RWPE1 (cell line): ENCODE measurements at places on chromosomes 7 and 10.

DNA sequence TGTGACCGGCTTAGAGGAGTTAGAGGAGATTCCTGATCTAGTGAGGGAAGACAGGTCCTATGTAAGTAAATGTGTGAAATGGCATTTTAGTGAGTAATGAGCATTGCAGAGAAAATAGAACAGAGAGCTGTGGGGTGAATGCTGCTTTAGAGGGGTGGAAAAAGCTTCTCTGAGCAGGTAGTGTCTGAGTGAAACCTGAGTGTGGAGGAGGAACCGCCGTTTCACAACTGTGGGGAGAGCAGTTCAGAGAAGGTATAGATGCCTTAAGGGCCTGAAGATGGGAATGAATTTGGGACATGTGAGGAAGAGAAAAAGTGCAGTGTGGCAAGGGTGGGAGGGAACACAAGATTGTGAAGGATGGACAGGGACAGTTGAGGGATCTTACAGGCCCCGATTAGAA is 21.6 kb downstream of the FBH1 start:
- no peak for DNase-seq

DNA sequence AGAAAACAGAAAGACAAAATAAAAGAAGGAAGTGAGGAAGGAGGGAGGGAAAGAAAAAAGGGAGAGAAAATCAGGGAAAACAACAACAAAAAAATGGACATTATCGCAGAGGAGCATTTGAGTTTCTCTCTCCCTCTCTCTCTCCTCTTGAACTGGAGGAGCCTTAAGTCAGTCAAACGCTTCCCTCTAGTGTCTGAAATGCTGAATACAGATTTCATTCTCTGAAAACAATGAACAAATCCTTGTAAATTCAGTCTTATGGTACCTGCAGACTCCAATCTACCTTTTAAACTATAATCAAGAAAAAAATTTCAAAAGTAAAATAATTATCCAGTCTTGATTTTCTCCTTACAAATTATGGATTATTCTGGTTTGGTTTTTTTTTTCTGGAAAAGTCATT is 89.2 kb upstream of the PFKP start:
- peak; percentile 62 for DNase-seq

GRCh38 chr10:104824380-104825006 is 183.4 kb downstream of the SORCS3 start:
- DNase-seq = peak; percentile 66

DNA sequence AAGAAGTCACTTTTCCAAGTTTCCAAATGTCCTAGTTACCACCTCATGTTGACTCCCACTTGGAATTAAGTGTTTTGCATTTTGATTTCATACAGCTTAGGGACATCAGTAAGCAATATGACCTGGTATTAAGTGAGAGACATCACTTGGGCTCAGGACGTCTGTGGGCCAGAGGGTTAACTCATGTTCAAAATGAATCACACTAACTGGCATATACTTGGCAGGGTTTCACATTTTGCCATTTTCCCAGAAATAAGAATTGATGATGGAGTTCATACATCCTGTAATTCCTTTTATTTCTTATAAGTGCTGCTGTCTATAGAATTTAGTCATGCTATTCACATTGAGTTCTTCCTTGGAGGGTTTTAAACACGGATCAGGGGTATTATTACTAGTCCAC is 516.5 kb downstream of the PHTF2 start:
- no peak for DNase-seq

- no peak for DNase-seq
These were observed 224.1 kb downstream of the GLI3 start for GRCh38 chr7:42012786-42013360.

- no peak for DNase-seq
These were observed 4.1 kb upstream of the CPA4 start for GRCh38 chr7:130288829-130289228.

GRCh38 chr7:116738378-116738777 is 66.4 kb downstream of the MET start:
- no peak for DNase-seq

DNA sequence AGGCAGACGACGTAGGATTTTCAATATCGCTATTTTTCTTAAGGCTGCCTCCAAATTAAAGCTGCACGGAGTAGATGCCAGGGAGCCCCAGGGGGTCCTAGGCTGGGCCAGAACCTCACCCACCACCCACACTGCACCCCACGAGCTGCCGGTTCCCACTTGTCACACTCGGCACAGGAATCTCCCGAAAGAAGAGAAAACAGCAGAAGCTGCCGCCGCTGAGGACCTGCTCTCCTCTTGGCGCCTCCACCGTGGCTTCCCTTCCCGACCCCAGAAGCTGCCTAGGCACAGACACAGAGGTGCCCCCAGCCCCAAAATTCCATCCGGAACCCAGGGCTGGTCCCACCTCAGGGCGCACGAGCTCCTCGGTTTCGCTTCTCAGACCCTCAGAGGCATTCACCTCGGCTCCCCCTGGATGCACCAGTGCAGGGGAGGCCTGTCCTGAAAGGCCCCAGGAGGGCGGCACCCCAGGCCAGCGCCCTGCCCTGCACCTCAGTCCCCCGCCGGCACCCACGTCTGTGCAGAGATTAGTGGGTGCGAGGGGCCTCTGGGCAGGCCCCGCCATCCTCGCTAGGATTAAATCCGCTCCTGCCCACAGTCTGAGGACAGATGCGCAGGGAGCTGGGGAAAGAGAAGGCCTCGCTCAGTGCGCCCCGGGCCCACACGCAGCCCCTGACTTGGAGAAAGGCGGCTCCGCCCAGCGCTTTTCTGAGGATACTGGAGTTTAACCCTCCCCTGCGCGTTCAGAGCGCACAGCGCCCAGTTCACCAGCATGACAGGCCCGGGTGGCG is 99.2 kb downstream of the PTPRN2 start:
- DNase-seq = no peak

GRCh38 chr7:152121432-152121831 is 96.0 kb downstream of the GALNT11 start:
- no peak for DNase-seq

DNA sequence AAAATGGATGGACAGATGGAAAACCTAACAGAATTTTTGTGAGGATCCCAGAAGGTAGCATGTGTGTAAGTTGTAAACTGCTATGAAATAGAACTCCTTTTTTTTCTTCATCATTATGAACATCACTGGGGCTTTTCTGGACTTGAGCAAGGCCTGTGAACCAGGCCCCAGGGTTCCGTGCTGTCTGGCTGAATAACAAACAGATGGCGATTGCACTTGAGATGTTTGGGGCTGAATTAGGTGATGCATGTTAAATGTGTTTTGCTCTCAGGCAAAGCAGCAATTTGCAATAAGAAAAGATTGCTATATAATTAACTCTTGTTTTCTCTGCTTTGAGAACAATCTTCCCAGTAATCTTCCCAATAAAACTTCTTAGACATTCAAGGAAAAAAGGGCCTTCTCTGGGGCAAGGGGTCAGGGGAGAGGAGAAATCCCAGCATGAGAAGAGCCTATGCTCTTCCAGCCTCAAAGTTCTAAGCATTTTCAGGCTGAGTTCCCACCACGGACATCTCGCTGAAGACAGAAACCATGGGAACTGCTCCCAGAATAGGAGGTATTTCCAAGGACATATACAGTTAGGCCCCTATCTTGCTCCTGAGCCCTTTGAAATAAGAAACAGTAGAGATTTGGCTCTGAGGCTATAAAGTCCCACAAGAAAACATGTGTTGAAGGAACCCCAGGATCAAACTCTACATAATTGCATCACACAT is 98.7 kb downstream of the ITIH5 start:
- no peak for DNase-seq

- no peak for DNase-seq
These were observed 35.2 kb downstream of the EPHB4 start for GRCh38 chr7:100791881-100792666.

- no peak for DNase-seq
These were observed 28.4 kb upstream of the VWDE start for GRCh38 chr7:12431886-12432556.

- no peak for DNase-seq
These were observed 105.7 kb upstream of the PPIF start for GRCh38 chr10:79241629-79241989.

DNA sequence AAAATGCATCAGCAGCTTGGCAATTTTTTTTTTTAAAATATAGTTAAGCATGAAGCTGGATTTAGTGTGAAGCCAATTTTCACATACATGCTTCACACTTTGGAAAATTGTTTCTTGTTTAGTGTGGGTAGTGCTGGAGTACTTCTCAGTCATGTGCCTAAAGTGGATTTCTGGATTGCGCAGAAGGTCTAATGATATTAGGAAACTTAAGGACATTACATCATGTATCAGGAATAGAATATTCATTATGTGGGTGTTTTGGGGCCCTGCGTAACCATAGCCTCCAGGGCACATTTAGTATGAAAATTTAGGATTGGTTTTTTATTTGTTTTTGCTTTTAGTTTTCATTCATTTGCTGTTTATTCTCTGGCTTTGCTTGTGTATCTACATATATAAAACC is 28.8 kb upstream of the BNIP3 start:
- DNase-seq = no peak

GRCh38 chr10:125495386-125495785 is 187.6 kb downstream of the TEX36 start:
- no peak for DNase-seq

DNA sequence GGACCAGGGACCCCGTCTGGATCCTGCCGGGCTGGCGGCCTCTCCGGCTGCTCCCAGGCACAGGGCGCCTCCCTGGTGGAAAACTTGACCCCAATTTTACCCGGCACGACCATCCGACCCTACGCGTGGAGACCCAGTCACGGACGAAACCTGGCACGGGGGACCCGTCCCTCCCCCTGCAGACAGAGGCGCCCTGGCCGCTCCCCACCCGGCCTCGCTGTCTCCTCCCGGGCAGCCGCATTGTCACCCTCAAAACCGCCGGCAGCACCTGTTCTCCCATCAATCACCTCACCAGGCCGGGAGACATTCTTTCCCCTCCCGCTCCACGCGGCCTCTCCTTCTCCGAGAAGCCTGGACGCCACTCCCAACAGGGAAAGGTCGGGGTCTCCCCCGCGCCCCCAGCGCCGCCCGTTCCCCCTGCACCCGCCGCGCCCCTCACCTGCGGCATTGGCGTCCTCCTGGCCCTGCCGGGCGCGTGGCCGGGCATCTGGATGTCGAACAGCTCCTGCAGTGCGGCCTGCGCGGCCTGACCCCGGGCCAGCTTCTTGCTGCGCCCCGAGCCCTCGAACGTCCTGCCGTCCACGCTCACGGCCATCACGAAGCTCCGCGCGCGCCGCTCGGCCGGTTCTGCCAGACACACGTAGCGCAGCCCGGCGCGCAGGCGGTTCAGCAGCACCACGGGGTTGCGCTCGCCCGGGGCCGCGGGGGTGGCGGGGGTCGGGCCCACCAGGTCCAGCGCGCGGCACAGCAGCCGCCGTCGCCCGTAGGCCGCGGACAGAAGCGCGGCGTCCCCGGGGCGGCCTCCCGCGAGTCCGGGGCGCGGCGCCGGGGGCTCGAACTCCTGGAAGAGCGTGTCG is 306.6 kb downstream of the WDR37 start:
- DNase-seq = no peak
